ENCODE measurements at places on chromosomes 1 and 21. TPM values are rescaled to one million over a fixed set of nuclear protein-coding genes. Genes with fewer than 3 reads are reported as not detected.

B3GALT2 gene
- 17.1 TPM for polyA plus RNA-seq

SNX7 gene
- polyA plus RNA-seq: 8.0 TPM

C1QB gene
- polyA plus RNA-seq: not detected

IGFN1 gene
- not detected for polyA plus RNA-seq

KCNJ6 gene
- polyA plus RNA-seq: 0.50 TPM

LCE2A gene
- not detected for polyA plus RNA-seq

All from Purkinje cell (primary cell).